ENCODE measurements at places on chromosomes 4 and X. TPM values are rescaled to one million over a fixed set of nuclear protein-coding genes. Genes with fewer than 3 reads are reported as not detected.

DNA sequence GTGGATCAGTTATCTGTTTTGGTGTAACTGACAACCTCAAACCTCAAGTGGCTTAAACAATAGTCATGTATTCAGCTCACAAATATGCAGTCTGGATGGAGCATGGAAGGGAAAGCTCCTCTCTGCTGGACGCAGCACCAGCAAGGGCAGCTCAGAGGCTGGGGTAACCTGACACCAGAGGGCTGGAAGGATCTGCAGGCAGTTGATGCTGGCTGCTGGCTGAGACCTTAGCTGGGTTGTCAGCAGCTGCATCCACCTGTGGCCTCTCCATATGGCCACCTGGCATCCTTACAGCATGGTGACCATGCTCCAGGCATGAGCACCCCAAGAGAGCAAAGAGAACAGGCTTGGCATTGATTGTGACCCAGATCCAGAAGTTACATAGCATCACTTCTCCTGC is 46.7 kb downstream of the ENPP6 start:
- no peak for DNase-seq

- DNase-seq = no peak
These were observed 7.9 kb downstream of the NDNF start for GRCh38 chr4:121064482-121064881.

GRCh38 chrX:108699368-108699767 is 37.0 kb downstream of the IRS4 start:
- no peak for DNase-seq

GRCh38 chrX:10007621-10008020 is 40.5 kb downstream of the CLDN34 start:
- DNase-seq = no peak

DNA sequence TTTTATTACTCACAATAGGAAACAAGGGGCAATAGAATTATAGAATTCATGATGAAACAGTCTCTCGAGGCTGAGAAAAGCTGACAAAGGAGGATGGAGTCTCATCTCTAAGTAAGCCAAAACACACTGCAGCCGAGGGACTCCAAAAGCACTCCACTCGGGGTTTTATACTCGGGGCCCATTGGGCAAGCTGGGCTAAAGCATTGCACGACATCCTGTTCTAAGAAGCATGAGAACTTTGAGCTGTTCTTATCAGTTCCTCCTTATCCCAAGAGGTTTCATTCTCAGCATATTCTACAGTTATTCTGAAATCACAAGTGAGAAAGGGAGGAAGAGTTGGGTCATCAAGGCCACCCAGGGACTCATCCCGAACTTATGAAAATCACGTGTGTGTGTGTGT is 1475.5 kb downstream of the PCDH18 start:
- no peak for DNase-seq

Gene G3BP2
- 209 TPM for total RNA-seq

DNA sequence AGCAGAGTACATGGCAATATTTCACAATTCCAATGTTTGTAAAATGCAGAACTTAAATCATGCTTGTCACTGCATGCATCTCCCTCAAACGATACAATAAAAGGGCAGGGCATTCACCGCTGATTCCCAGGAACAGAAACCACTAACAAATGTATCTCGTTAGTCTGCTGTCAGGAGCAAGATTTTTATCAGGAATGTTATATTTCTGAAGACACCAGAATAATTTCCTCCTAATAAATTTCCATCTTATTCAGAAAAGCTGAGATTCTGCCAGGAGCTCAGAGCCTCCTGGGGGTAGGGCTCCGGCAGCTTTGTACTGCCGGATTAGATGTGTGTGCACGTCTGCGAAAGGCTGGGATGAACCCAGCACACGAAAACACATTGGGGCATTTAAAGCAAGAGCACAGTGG is 54.0 kb upstream of the LDB2 start:
- DNase-seq = no peak

GRCh38 chr4:17010426-17011087 is 112.1 kb upstream of the LDB2 start:
- DNase-seq = no peak

Gene TRPC5OS
- total RNA-seq = not detected

Gene CSAG3
- 5.5 TPM for total RNA-seq

DNA sequence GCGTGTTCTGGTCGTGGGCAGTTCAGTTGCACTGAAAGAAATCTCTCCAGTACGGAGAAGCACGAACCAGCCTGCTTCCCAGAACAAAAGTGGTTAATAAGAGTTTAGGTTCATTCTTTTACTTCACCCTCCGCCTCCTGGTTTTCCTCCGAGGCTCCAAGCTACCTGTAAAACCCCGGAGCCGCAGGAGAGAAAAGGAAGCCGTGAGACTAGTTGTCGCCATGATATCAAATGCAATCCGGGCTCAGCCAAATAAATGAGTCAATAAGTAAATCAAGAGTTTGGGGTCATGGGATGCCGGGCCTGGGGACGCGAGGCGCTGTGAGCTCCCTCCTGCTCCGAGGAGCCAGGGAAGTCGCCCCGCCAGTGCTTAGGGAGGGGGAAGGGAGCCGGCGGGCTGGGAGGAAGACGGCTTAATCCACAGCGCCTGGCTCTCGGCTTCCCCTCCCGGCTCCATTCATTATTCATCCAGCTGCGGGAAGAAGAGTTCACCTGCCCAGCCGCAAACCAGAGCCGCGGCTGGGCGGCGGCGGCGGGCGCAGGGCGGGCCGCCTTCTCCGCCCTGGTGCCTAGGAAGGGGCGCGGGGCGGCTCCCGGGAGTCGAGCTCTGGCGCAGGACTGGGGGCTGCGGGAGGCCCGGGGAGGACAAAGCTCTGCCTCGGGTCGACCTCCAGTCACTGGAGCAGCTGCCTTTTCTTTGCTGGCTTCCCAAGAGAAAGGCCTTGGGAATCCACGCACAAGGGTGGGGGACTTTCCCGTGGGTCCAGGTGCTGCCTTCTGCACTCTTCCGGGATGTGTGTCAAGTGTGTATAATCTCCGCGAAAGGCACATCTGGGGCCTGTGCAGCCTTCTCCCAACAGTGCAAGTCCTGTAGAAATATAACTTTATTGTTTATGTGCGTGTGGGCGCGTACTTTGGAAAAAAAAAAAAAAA is 1.7 kb downstream of the FRAS1 start:
- peak; percentile 66 for DNase-seq

Gene NOX1
- not detected for total RNA-seq

Gene PROM1
- 12.2 TPM for total RNA-seq

Gene GABRE
- 2.0 TPM for total RNA-seq

DNA sequence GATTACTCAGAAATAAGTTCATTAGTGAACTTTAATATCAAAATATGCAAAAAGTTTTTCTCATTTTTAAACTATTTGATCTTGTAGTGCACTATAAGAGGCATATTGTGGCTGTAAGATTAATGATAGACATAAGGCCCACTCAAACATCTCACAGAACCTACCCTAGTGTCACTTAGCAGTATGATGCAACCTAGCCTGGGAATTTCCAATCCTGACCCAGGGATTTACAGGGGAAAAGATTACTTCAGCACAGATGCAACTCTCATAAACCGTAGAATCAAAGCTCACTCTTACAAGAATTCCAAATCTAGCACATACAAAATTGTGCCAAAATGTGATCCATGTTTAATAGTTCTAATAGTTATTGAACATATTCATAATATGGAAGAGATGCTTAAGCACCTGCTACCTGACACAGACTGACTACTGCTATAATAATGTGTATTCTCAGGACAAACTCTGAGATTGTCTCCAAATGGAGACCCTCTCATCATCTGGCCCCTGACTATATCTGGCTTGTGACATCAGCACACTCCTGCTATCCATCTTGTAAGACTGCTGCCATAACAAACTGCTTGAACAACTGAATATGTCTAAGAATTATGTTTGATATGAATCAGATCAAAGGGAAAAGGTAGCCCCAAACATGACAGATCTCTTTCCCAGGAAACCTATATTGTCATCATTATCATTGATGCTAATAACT is 271.9 kb downstream of the PABPC4L start:
- no peak for DNase-seq

DNA sequence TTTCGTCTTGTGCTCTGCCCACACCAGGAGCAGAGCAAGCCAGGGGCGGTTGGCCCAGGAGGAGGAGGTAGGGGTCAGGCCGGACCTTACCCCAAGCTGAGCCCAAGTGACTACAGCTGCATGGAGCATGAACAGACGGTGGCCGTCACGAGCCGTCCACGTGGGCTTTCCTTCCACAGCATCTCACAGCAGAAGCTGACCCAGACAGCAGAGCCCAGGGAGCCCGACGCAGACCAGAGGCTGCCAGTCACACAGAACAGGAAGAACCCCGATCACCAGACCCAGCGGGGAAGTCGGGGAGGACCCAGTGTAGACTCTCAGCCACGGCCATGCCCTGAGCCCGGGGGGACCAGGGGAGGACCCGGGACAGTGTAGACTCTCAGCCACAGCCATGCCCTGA is 58.0 kb downstream of the FAM53A start:
- no peak for DNase-seq

DNA sequence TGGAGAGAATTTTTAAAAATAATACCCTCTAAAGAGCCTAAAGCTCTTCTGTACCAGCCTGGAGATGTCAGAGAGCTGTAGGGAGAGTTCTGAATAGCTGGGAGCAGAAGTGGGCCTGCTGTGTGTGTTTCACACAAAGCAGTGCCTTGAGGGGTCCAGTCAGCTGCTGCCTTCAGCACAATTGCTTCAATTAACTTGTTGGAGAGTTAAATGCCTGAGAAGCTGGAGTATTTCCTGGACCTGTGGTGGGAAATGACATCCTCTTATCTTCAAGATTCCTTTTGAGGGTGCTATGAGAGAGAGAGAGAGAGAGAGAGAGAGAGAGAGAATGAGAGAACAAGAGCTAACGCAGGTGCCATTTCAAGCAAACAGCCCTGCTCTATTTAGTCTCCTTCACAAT is 96.2 kb upstream of the IL1RAPL2 start:
- DNase-seq = no peak

GRCh38 chr4:83561381-83561780 is 25.5 kb downstream of the GPAT3 start:
- DNase-seq = no peak

DNA sequence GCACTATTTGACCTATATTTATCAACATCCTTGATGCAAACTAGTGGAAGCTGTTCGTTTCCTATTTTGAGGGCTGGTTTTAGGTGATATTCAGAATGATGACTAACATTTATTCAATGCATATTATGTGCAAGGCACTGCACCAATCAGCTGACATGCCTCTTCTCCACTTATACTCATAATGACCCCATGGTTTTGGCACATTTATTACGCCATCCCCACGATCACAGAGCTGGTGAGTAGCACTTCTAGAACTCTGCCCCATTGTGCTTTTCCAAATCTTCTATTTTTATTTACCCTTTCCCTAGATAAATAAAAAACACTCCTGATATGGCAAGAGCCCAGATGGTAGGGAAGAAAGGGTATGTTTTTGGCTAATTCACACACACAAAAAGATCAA is 13.1 kb downstream of the SCML1 start:
- DNase-seq = no peak

- peak; percentile 16 for DNase-seq
These were observed 155.2 kb downstream of the SMIM20 start for GRCh38 chr4:26069218-26069617.

DNA sequence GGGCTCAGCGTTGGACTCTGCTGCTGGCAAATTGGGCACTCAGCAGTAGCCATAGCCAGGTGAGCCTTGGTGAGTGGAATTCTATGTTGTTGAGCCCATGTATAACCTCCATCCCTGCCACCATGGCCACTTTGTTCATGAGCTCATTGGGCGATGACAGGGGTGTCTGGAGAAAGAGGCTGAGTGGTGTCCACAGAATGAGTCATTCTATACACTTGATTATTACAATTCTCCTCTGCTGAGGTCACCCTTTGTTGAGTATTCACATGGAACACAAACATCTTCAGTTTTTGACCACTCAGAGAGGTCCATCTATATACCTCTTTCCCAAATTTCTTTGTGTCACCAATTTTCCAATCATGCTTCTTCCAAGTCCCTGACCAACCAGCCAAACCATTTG is 1341.7 kb downstream of the PCDH7 start:
- no peak for DNase-seq

Gene CT47C1
- total RNA-seq = not detected

GRCh38 chr4:6198768-6199421 is 1.5 kb downstream of the JAKMIP1 start:
- peak; percentile 15 for DNase-seq

GRCh38 chrX:49266523-49267445 is 2.3 kb upstream of the FOXP3 start:
- DNase-seq = no peak

DNA sequence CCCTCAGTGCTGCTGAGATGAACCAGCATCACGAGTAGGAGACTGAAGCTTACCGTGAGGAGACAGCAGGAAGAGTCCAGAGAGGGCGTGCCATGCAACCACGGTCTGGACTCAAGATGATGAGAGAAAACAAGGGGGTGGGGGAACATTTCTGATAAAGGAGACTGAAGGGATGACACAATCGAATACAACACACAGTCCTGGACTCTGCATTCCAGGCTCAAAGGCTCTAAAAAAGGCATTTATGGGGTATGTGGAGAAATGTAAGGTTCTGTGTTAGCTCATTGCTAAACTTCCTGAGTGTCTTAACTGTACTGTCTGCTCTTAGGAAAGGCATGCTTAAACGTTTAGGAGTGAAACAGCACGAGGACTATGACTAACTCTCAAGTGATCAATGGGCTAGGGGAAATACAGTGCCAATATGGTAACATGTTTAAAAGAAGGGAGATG is 20.6 kb upstream of the IRAK1 start:
- DNase-seq = no peak

Gene GLUD2
- 0.46 TPM for total RNA-seq

GRCh38 chrX:40144576-40144975 is 46.8 kb upstream of the BCOR start:
- no peak for DNase-seq

- DNase-seq = no peak
These were observed 79.9 kb upstream of the MAP3K15 start for GRCh38 chrX:19595043-19595677.
